Epithelial cell of umbilical artery (primary cell): ENCODE measurements at places on chromosomes 13 and 19. TPM values are rescaled to one million over a fixed set of nuclear protein-coding genes. Genes with fewer than 3 reads are reported as not detected.

SLC46A3 gene
- 38.8 and 48.7 TPM in 2 replicates for total RNA-seq

NLRP12 gene
- total RNA-seq: 1.1 and 2.3 TPM in 2 replicates

TNFRSF19 gene
- 0.46 and 0.65 TPM in 2 replicates for total RNA-seq

ZNF468 gene
- total RNA-seq: 27.4 and 30.2 TPM in 2 replicates

ARL11 gene
- total RNA-seq: 0.30 and 0.32 TPM in 2 replicates

MISP3 gene
- 0.61 TPM in 1 of 2 replicates, not detected in the other for total RNA-seq
